ENCODE measurements at places on chromosomes 5 and 9.

GRCh38 chr9:117541181-117541580, 126.3 kb upstream of the ASTN2 start:
- no peak for DNase-seq

DNA sequence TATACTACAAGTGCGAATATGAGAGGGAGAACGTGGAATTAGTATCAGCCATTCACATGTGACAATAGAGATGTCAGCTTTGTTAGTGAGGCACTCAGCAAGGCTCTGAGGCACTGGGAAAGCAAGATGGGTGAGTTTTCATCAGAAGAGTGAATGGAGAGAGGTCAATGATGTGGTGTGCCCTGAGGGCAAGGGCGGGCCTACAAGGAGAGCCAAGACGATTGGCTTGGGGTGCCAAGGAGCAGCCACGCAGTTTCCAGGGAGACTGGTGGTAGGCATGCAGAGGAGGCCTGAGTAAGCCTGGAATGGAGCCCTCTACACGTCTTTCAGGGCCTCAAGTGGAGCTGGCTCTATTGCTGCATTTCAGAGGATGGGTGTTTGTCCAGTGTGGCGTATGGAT, 24.7 kb downstream of the BTF3 start:
- DNase-seq = no peak

DNA sequence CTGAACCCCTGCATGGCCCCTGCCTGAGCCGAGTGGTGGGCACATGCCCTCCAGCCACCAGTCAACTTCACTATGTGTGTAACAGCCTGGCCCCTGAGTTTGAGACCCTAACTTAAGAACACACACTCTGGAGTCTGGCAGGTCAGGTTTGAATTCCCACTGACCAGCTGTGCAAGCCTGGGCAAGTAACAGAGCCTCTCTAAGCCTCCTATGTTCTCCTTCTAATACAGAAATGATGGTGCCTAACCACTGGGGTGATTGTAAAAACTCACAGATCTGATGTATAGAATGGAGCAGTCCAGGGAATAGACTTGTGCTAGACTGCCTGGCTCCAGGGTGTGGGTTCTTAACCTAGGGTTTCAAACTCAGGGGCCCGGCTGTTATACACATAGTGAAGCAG, 16.7 kb upstream of the AKNA start:
- DNase-seq = no peak

DNA sequence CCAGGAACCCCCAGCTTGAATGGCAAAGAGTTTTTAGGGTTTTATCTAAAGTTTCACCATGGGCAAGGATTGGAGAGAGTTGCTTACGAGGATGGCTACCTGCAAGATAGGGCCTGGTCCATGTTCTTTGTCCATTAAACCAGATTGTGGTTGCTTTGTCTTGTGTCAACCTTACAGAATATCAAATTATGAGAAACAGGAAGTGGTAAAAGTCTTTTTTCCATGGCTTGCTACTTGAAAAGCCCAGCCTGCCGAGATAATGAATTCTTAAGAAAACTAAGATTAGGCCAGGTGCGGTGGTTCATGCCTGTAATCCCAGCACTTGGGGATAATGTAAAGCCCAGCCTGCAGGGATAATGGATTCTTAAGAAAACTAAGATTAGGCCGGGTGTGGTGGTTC, 24.4 kb downstream of the ZNF474 start:
- DNase-seq = no peak

- no peak for DNase-seq
Measured at GRCh38 chr5:82873452-82873851, 203.7 kb downstream of the TMEM167A start.

DNA sequence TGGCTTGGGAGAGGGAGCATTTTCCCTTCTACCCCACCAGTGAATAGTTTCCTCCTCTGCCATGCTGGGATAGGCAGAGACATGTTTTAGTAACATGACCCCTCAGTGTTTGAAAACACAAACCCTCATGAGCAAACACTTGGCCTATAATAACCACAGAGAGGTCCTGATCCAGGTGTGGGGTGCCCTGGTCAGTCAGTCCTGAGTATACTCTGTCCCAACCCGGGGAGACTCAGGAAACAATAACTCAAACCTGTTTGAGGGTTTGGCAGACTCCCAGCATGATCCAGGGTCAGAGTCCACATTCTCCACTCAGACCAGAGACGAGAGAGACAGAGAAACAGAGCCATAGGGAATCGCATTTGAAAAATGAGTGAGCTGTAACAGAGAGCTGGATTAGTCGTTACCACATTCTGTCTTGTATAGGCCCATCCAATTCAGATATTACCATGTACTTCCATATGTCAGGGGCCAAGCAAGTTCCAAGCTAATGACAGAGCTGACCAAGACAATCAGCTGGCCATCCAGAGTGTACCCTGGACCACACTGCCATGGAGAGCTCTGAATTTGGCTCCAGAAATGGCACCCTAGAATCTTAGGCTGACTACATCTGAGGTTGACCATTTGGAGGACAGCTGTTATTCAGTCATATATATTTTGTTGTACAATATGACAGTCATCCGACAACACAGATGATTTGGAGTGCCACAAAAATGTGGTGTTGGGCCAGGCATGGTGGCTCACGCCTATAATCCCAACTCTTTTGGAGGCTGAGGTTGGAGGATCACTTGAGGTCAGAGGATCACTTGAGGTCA, 4.2 kb upstream of the CA9 start:
- no peak for DNase-seq

DNA sequence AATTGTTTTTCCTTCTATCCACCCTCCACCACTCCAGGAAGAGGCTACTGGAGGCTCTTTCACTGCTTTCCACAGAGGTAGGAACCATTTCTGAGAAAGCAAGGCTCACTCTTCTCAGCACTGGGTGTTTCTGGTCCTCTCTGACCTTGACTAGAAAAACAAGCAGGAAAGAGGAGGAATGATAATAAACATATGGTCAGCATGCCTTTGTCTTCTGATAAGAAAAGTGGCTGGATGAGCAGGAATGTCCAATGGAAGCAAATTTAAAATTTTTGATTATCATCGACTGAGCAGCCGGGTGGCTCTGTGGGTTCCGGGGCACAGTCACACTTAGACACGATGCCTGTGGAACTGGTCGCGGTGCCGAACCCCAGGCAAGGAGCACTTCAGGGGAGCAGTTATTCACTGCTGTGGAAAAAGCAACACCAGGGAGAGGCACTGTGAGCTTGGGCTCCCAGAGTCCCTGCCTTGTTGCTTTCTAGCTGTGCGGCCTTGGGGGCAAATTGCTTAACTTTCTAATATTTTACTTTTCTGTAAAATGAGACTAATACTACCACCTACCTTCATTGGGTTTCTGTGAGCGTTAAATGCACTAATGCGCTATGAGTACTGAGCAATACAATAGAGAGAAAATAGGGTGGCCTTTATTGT, 157.0 kb upstream of the LHFPL2 start:
- DNase-seq = no peak

GRCh38 chr9:14515571-14516198, 177.5 kb downstream of the ZDHHC21 start:
- DNase-seq = no peak

DNA sequence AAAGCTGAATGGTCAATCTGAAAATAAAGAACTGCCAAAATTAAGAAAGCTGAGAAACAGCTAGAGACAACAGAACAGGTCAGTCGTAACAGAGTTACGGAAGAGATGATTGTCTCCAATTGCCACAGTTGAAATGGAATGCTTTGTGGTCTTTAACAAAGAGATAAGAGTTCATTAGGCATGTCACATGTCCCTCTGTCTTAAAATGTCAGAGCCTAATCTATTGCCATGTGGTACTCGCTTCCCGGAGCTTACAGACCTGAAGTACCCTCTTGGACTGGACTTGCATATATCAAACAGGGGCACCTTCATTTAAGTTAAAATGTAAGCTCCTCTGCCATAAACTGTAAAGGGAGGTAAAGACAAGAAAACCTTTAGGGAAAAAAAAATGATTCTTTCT, 19.7 kb downstream of the TTC39B start:
- no peak for DNase-seq

- DNase-seq = no peak
Measured at GRCh38 chr9:27279611-27280010, 17.3 kb downstream of the EQTN start.

DNA sequence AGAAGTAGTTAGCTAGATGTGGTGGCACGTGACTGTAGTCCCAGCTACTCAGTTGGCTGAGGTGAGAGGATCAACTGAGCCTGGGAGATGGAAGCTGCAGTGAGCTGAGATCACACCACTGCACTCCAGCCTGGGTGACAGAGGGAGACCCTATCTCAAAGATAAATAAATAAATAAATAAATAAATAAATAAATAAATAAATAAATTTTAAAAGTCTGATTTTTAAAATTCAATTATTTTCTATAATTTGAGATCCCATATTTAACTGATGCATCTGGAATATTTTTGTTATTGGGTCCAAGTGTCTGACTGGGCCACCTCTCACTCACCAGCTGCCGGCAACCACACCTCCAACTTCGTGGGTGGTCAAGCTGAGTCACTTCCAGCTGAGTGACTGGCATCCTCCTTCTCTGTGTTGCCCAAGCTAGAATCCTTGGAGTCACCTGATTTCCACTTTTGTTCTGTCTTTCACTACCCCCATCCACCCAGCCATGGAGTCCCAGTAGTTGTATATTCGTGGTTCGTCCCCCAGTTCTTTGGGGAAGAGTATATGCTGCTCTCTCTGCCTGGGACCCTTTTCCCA, 70.9 kb downstream of the EGFLAM start:
- no peak for DNase-seq

GRCh38 chr5:33688526-33688925, 203.3 kb downstream of the ADAMTS12 start:
- no peak for DNase-seq

DNA sequence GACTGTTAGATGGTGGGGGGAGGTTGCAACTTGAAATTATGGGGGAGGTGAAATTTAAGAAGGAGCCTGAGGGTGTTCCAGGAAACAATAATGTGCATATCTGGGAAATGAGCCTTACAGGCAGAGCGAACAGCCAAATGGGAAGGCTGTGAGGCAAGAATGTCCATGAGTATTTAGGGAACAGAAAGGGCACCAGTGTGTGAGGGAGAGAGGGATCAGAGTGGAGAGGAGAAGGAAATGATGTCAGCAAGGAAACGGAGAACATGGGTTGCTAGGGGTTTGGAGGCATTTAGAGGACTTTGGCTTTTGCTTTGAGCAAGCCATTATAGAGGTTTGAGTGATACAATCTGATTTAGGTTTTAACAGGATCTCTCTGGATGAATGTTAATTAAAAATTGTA, 285.4 kb downstream of the TLE4 start:
- no peak for DNase-seq

- DNase-seq = no peak
Measured at GRCh38 chr5:173880306-173880985, 7.7 kb upstream of the CPEB4 start.

- DNase-seq = no peak
Measured at GRCh38 chr5:176592573-176592972, 17.4 kb downstream of the GPRIN1 start.

DNA sequence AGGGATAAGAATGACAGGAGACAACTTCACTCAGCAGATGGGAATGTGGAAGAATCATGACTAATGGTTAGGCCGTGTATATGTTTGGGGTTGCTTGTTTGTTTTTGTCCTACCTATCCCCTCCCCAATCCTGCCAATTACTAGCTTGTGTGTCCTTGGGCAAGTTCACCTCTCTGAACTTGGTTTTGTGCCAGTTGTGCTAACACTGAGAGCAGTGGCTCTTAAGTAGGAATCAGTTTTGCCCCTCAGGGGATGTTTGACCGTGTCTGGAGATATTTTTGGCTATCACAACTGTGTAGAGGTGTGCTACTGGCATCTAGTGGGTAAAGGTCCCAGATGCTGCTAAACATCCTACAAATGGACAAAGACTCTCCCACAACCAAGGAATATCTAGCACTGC, 287.0 kb downstream of the DMRT2 start:
- DNase-seq = no peak

DNA sequence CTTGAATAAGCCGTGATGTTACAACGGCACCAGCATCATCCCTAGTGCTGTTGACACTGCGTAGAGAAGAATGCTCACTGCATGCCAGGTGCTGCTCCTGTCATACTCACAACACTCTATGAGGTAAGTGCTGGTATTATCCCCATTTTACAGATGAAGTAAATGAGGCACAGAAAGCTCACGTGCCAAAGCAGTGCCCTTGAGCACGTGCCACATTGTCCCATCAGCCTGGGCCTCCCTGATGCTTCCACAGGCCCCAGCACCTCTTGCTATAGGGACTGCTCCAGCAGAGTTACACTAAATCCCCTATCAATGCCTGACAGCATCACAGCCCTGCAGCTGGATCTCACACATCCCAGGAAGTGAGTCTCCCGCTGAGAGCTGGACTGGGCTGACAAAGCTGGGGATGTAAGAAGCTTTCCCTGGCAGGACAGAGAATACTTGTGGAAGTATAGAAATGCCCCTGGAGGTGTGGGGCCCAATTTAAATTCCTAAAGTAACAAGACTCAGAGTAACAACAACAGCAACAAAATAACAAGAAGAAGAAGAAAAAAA, 216.1 kb downstream of the FSTL4 start:
- DNase-seq = no peak

DNA sequence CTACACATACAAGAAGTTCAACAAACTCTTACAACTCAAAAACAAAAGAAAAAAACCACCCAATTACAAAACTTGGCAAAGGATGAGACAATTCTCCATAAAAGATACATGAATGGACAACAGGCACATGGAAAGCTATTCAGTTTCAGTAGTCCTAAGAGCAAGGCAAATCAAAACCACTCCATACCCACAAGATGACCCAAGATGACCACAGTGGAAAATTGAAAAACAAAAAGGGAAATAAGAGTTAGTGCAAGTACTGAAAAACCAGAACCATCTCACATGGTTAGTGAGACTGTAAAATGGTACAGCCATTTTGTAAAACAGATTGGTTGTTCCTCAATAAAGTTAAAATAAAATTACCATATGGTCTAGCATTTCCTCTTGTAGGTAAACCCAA, 287.1 kb upstream of the CDH9 start:
- DNase-seq = no peak

DNA sequence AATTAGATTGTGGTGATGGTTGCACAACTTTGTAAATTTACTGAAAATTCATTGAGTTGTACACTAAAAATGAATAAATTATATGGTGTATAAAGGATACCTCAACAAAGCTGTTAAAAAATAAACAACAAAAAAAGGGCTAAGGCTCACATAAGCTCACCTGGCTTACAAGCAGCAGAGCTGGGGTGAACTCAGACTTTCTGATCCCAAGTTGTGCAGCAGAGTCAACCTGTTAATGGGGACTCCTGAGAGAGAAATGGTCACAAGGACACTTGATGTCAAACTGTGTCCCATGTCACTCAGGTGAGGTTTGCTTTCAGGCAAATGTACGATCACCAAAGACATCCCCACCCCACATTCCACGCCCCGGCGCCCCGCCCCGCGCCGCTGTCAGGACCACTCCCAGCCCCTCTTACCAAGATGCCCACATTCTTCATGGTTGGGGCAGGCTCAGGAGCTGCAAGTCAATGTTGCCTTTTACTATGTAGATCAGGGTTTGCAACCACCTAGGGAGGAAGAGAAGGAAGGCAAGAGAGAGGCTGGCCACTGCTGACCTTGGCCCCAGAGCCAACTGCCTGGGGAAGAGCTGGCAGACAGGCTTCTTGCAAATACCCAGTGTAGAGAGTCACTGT, 22.4 kb upstream of the SLC36A1 start:
- no peak for DNase-seq
